Mesenteric fat pad (tissue), 1 donor: ENCODE measurements at places on chromosomes 11 and 22.

DNA sequence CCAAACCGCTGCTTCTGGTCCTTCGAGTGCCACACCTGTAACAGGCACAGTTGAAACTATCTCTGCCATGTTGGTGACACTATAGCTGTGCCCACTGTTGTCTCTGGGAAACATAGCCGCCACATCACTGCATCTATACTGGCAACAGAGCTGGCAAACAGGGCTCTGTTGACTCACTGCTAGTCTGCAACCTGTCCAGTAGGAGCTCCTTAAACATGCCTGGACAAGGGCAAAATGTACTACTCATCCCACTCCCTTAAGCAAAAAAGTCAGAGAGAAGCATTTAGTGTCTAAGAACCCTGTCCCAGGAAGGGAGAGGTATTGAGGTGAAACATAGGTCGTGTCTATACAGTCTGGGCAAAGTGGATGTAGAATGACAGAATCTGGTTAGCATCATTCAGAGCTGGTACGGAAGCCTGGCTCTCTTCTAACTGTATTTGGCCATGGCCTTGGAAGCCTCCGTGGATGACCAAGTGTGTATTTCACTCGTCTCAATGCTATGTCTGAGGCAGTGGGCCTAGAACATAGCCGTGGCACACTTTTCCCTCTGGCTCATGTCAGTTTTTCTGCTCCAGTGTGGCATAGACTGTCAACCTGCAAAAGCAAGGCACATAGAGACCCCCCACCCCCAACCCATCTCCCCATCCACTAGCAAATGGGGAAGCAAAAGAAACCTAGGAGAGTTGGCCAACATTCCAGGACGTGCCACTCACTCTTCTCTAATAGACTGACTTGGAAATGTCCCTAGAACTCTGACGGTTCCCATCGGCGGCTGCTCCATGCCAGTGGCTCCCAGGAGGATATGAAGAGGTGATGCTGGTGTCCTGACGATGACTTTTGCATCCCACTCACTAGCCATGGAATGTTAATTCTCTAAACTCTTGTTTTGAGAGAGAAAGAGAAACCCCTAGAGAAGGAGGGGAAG lies 21.4 kb upstream of the PISD start:
- DNase-seq: no peak

DNA sequence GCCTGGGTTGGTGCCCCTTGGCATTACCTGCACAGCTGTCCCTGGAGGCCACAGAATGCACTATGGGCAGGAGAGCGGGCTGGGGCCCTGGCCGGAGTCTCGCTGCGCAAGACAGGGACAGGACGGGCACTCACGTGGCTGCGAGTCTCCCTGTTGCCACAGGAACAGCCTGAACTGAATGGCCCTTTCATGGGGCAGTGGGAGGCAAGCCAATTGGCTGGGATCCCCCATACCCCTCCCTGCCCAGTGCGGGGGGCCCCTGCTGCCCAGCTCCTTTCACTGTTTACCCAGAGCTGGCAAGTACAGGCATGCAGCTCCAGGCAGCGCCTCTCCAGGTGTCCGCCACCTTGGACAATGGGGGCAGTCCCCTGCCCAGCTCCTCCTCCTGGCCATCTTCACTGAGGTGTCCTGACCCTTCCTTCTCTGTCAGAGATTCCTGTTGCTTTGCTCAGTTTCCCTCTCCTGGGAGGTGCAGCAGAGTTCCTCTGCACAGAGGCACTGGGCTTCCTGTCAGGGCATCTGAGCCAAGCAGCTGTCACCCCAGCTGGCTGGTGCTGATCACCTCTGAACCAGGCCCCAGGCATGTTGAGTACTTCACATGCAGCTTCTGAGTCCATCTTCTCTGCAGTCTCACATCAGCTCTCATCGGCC lies 5.2 kb downstream of the USP2 start:
- DNase-seq: peak; percentile 87

DNA sequence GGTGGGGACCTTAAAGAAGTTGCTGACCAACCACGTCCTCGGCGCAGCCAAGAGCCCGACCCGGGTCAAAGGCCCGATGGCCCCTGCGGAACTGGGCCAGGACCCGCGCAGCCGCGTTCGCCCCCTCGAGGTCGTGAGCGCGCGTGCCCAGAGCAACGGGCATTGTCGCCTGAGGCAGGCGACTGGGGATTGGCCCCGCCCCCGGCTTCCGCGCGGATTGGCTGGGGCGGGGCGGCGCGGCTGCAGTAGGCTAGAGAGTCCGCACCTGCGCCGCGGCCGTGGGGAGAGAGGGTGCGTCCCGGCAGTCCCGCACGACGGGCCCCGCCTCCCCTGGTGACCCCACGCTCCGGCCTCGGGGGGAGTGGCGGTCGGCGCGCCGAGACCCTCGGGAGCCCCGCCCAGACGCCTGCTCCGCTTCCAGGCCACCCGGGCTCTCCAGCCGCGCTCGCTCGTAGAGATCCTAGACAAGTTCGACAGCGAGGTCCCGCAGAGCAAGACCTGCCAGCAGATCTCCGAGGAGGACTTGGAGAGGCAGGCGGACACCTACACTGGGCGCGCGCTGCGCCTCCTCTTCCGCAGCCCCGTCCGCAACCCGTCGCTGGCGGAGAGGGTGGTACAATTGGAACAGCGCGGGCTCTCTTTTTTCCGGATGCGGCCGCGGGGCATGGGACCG lies 8.3 kb upstream of the PPIL2 start:
- no peak for DNase-seq

DNA sequence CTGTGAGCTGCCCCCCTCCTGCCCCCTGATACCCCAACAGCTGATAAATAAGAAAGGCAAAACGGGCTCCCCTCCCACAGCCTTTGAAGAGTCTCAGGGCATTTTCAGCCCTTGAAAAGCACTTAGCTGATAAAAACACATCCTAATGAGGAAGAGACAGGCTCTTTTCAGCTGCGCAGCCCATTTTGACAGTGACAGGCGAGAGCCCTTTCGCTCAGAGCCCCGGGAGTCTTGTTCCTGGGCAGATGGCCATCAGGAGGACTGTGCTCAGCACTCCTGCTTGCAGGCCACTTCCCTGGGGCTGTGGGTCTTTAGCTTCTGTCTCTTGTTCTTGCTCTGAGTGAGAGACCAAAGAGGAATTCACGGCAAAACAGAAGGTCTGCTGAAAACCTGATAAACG lies 757.2 kb downstream of the BRD1 start:
- peak; percentile 60 for DNase-seq

DNA sequence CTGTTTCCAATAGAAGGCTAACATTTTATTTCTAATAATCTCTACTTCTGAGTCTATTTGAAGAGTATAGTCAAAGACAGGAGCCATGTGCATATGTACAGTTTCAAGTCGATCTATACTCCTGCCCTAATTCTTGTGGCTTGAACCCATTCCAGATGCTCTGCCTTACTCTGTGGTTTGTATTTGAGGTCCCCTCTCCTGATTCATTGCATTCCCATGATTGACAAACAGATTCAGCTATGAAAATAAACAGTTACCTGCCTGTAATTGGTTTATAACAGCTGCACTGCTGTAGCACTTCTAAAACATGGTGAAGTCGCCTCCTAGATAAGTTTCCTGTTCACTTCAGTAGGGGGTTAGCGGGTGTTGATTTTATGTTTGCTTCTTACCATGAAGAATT lies 138.7 kb downstream of the SOX6 start:
- no peak for DNase-seq

DNA sequence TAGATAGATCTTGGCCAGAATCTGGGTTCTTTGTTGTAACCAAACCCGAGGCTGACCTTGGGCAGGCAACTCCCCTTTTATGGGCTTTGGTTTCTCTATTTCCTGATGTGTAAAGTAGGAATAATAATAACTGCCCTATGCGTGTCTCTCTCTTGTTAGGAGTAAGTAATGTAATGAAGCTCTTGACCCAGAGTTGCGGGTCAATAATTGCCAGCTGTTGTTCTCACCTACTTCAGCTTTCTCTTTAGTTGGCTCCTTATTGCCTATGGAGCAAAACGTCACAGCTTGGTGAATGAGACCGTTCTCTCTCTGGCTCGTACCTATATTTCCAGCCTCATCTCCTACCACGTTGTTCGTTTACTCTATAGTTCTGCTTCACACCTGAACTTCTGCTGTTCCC lies 56.6 kb upstream of the KIRREL3 start:
- no peak for DNase-seq

- no peak for DNase-seq
These were observed 425.9 kb downstream of the TMEM135 start for GRCh38 chr11:87463486-87464102.

- no peak for DNase-seq
These were observed 8.6 kb downstream of the HSD17B12 start for GRCh38 chr11:43689167-43689566.
